GM23338 (cell line): ENCODE measurements at places on chromosomes 5 and 9. TPM values are rescaled to one million over a fixed set of nuclear protein-coding genes. Genes with fewer than 3 reads are reported as not detected.

BAAT gene
- 0.08 and 0.12 TPM in 2 replicates for polyA plus RNA-seq

NUTM2F gene
- 0.19 TPM in 1 of 2 replicates, not detected in the other for polyA plus RNA-seq

- H3K36me3 ChIP-seq = no peaks in the 10 kb centered on the region
- H3K4me3 ChIP-seq = no peak overlapping the region
- H3K4me1 ChIP-seq = no peaks in the 10 kb centered on the region
- DNase-seq = no peak
Measured at GRCh38 chr5:40746703-40747102, 9.1 kb downstream of the TTC33 start.

DNA sequence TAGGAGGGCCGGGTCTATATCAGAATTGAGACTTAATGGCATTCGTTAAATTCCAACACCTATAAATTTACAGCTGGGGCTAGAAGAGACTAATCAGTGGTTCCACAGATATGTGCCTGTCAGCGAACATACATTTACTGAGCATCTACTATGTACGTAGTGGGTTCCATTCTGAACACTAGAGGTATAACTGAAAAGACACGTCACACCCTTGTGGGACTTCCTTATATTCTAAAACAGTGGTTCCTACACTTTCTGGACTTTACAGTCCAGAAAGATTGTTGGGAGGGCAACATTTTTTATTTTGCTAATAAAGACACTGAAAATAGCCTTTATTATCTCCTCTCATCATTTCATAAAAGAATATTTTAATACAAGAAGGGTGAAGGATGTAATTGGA, 140.5 kb downstream of the SCAMP1 start:
- peaks cover 41% of the 10 kb centered on the region for H3K4me1 ChIP-seq
- no peak overlapping the region for H3K4me3 ChIP-seq
- no peak for DNase-seq
- H3K27me3 ChIP-seq = no peaks in the 10 kb centered on the region
- H3K27ac ChIP-seq = no peak overlapping the region
- H3K36me3 ChIP-seq = no peaks in the 10 kb centered on the region

- no peak overlapping the region for H3K27ac ChIP-seq
- no peaks in the 10 kb centered on the region for H3K36me3 ChIP-seq
- H3K4me3 ChIP-seq = no peak overlapping the region
- no peaks in the 10 kb centered on the region for H3K27me3 ChIP-seq
Measured at GRCh38 chr5:159324102-159324755, 6.1 kb downstream of the IL12B start.

GRCh38 chr9:93960971-93961841, 6.1 kb upstream of the BARX1 start:
- H3K27ac ChIP-seq = no peak overlapping the region
- peaks cover 43% of the 10 kb centered on the region for H3K4me1 ChIP-seq
- H3K4me3 ChIP-seq = peak overlapping the region; percentile 51
- no peak for DNase-seq
- peaks cover 67% of the 10 kb centered on the region for H3K27me3 ChIP-seq

DNA sequence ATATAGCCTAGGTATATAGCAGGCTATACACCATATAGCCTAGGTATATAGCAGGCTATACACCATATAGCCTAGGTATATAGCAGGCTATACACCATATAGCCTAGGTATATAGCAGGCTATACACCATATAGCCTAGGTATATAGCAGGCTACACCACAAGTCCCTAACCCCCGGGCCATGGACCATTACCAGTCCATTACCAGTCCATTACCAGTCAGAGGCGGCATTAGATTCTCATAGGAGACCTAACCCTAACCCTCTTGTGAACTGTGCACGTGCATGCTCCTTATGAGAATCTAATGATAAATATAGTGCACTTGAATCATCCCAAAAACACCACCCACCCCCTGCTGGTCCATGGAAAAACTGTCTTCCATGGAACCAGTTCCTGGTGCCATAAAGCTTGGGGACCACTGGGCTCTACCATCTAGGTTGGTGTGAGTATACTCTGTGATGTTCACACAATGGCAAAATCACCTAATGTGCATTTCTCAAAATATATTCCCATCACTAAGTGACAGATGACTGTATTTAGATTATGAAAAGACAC, 4.7 kb downstream of the PLIN2 start:
- H3K4me1 ChIP-seq = no peaks in the 10 kb centered on the region
- no peak overlapping the region for H3K4me3 ChIP-seq
- no peak for DNase-seq
- H3K27ac ChIP-seq = no peak overlapping the region
- peaks cover 12% of the 10 kb centered on the region for H3K27me3 ChIP-seq
- H3K36me3 ChIP-seq = peaks cover 26% of the 10 kb centered on the region

DNA sequence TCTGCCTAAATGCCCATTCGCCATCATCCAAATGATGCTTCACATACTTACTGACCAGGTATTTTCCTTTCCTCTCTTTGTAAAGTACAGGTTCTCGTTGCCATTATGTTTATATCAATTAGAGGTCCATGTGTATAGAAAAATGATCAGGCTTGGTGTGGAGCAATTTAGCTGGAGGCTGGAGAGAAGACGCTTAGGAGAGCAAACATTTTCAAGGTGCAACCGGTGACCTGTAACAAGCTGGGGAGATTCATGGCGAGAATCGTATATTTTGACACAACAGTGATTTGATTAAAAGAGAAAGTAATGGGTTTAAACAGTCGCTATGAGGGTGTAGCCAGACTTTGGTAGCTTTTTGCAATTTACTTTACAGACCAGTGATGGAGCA, 170.9 kb upstream of the TBCA start:
- H3K36me3 ChIP-seq = no peaks in the 10 kb centered on the region
- no peaks in the 10 kb centered on the region for H3K4me1 ChIP-seq
- no peak overlapping the region for H3K27ac ChIP-seq
- peaks cover 1% of the 10 kb centered on the region; the same call in 1 of the 2 replicates for H3K27me3 ChIP-seq
